ENCODE measurements at places on chromosomes 12 and 14. TPM values are rescaled to one million over a fixed set of nuclear protein-coding genes. Genes with fewer than 3 reads are reported as not detected.

Gene TIGAR
- 10.4 TPM for total RNA-seq

Gene BATF
- total RNA-seq, result not detected

Gene POC1B
- total RNA-seq, result 16.5 TPM

Gene REC8
- total RNA-seq, result 1.1 TPM

Gene ARHGDIB
- total RNA-seq, result 3.9 TPM

Gene PSMA6
- total RNA-seq, result 202 TPM

Gene OR6C75
- total RNA-seq, result not detected

Gene GDF3
- total RNA-seq, result not detected

Gene ESRRB
- not detected for total RNA-seq

Gene CPM
- total RNA-seq, result 7.9 TPM

Gene CLEC4C
- total RNA-seq, result not detected

Gene YEATS4
- 30.0 TPM for total RNA-seq

Gene WNT1
- total RNA-seq, result not detected

Gene CLEC4D
- total RNA-seq, result not detected

Gene FOXA1
- total RNA-seq, result not detected

Gene PEBP1
- total RNA-seq, result 207 TPM

Gene DLGAP5
- total RNA-seq, result 112 TPM

Gene KCNJ8
- 15.5 TPM for total RNA-seq

Gene CD163
- total RNA-seq, result not detected

Gene PPP1CC
- total RNA-seq, result 156 TPM

Gene SDR9C7
- total RNA-seq, result not detected

Gene ACVRL1
- 12.5 TPM for total RNA-seq

Gene CLEC6A
- not detected for total RNA-seq

Gene CISTR
- not detected for total RNA-seq

Gene ASCL1
- not detected for total RNA-seq

Gene SPATA7
- 16.5 TPM for total RNA-seq

Gene NPFF
- total RNA-seq, result not detected

All from uterine smooth muscle cell (primary cell).